ENCODE measurements at places on chromosomes 11 and 22.

- DNase-seq: no peak
Observed at GRCh38 chr11:128701086-128701485, 7.2 kb downstream of the FLI1 start.

GRCh38 chr11:65479184-65480145 is 19.4 kb upstream of the MALAT1 start:
- no peak for DNase-seq

- DNase-seq: peak; percentile 61
Observed at GRCh38 chr22:28009272-28009827, 90.3 kb upstream of the PITPNB start.

DNA sequence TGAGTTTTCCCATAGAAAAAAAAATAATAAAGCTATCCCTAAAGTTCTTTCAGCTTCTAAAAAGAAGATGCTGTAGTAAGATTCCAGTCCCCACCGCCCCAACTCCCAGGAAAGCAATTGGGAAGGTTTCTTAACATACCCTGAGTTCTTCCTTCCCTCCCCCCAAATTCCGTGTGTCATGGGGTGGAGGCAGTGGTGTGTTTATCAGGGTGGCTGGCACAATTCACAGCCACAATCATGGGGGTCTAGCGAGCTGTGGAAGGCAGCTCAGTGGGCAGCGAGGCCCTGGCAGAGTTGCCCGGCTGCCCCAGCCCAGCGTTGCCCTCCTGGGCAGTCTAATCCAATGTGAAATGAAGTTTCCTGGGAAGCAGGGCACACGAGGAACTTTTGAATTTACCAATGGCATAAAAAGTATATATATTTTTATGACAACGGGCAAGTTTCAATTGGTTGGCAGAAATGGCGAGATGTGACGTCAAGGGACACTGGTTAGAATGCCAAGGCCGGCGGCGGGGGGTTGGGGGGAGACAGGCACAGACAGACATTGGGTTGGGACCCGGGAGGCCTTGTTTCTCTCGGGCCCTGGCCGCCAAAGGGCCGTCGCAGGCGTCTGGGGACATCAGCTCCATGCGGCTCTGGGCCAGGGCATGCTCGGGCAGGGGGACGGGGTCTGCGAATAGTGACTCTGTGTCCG is 80.7 kb upstream of the PPARA start:
- peak; percentile 81 for DNase-seq

GRCh38 chr11:125214601-125215565 is 50.3 kb downstream of the PKNOX2 start:
- peak; percentile 98 for DNase-seq

DNA sequence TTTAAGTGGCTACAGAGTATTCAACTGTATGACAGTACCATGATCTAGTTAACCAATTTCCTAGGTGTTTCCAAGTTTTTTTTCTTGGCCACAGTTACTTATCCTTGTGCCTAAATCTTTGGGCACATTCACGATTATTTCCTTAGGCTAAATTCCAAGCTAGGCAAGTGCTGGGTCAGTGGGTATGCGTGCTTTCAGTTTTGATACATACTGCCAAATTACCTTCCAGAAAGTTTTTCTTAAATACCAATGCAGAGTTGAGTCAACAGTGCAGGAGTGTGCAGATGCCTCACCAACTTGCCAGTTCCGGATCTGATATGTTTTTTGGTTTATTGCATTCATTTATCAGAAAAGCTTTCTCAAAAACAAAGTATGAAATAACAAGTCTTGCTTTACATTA is 67.9 kb upstream of the OR4B1 start:
- no peak for DNase-seq

DNA sequence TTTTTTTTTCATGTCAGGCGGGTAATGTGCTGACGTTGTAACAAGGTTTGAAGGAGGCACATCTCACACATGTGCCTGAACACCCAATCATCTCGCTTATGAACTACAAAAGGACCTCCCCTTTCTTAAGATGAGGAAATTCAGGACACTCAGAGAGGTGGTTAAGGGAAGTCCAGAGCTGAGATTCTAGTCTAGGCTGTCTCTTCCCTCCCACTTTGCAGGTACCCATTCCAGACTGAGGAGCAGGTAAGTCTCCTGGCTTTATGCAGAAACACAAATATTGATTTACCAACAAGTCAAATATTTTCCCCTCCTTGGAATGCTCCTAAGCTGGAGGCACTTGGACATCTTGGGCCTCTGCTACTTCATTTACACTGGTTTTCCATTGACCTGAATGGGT is 122.9 kb upstream of the CADM1 start:
- DNase-seq: no peak
